T-helper 2 cell treated with Interferon-gamma antibody and Interleukin-4, amounts not matched to agents 5 μg/mL and 100 μg/mL, for 36 hours (primary cell): ENCODE measurements at places on chromosomes 6 and 20.
A peak's percentile ranks its signal among the peaks of the same experiment; 100 is the strongest.

- no peak for DNase-seq
Observed at GRCh38 chr6:169534039-169534421, 167.8 kb downstream of the WDR27 start.

DNA sequence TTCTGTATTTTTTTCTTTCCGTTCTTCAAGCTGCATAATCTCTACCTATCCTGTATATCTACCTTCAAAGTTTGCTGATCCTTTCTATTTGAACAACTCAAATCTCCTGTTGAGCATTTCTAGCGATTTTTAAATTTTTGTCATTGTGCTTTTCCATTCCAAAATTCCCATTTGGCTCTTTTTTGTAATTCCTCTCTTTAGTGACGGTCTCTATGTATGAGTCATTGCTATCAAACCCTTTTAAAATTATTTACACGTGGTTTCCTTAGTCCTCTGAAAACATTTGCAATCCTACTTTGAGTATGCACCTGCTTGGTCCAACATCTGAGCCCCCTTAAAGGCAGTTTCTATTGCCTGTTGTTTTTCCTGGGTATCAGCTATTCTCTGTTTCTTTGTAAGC lies 100.5 kb upstream of the FOXC1 start:
- no peak for DNase-seq

DNA sequence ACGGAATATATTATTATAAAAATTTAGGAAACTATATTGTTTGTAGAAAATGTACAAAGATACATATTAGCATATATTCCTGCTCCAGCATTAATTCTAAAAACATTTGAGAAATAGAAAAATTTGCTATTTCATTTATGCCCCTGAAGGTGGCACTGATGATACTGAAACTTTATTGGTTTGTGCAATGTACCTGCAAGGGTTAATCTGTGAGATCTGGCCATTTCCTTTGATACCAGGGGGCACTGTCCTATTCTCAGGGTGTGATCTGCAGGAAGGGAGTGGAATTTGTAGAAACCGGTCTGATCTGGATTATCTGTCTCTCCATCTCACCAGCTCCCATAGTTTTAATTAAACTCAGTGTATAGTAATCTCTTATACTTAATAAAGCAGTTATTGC lies 625.1 kb upstream of the IMPG1 start:
- no peak for DNase-seq

- no peak for DNase-seq
Observed at GRCh38 chr20:1322511-1323245, 6.3 kb downstream of the SDCBP2 start.

GRCh38 chr6:13579911-13580310 lies 5.5 kb downstream of the SIRT5 start:
- no peak for DNase-seq

DNA sequence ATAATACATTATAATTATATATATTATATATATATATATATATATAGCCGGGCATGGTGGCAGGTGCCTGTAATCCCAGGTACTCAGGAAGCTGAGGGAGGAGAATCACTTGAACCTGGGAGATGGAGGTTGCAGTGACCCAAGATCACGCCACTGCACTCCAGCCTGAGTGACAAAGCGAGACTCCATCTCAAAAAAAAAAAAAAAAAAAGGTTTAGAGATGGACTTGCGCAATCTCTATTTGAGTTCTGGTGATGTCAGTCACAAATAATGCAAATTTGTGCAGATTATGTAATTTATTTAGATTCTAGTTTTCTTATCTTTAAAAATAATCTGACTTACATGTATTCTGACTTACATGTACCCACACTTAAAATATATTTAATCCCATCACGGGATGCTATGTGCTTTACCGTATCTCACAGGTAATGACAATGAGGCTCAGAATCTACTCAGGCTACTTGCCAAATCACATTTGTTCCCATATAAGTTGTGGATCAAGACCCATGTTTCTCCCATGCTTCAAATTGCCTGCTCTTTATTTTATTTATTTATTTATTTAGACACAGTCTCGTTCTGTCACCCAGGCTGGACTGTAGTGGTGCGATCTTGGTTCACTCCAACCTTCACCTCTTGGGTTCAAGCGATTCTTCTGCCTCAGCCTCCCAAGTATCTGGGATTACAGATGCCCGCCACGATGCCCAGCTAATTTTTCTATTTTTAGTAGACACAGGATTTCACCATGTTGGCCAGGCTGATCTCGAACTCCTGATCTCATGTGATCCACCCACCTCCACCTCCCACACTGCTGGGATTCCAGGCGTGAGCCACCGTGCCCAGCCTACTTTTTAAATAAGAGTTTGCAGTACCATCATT lies 7.6 kb upstream of the UST start:
- DNase-seq = no peak

DNA sequence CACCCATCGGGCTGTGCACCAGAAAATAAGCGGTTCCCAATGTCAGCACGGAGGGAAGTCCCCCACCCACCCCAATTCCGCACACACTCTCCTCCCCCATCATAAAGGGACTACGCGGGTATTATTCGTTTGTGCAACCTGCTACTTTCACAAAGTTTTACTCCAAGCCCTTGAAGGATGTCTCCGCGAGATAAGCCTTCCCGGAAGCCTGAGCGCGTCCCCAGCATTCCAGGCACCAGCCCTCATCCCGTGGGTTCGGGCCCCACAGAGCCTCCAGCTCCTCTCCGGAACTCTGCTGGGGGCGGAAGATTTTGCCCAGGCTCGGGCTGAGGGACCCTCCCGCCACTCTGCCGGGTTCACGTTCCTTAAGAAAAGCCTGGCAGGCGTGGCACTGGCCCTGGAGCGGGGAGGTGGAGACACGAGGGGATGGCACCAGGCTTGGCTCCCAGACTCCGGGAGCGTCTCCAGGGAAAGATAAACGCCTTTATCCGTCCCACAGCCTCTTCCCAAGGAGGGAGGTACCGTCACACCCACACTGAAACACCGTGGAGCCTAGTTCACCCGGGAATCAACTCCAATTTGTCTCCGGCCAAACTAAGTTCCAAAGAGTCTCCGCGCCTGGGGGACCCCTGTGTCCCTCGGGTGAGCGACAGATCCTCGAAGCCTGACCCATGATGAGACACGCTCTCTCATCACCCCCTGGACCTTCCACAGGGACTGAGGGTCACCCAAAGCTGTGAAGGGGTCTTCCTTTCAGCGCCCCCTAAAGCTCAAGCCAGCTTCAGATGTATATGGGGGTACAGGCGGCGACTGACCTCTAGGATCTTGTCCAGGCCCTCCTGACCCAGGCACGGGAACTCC lies 934 bp downstream of the KCNK5 start:
- DNase-seq = peak; percentile 56

- no peak for DNase-seq
Observed at GRCh38 chr6:57064809-57065208, 18.3 kb downstream of the KIAA1586 start.

DNA sequence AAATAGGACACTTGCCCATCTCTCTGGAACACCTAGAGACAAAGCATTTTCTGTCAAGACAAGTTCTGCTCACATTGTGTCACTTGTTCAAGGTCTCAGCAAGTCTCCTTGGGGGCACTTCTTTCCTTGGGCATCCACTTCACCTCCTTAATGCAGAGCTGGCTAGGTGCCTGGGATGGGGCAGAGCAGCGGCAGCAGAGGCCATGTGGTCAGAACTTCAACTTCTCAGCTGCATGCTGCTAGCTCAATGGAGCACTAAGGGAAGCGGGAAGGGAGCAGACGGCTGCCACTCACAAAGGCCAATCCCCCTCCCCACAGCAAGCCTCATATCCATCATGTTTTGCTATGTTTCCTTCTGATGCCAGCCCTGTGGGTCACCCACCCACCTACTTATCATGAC lies 31.5 kb downstream of the NEDD9 start:
- no peak for DNase-seq

DNA sequence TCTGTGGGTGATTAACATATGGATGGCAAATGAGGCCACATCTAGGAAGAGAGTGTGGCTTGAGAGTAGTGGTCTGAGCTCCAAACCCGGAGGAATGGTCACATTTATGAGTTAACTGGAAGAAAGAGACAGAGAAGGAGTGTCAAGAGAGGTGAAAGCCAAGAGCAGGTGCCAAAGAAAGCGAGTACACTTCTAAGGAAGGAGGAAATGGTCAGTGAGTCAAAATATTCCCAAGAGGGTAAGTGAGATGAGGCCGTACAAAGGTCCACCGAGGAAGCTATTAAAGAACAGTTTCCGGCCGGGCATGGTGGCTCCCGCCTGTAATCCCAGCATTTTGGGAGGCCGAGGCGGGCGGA lies 104.5 kb upstream of the RNF24 start:
- DNase-seq = no peak
